ENCODE measurements at places on chromosomes 3 and 15.

GRCh38 chr15:60471314-60471713, 7.6 kb downstream of the ICE2 start:
- DNase-seq = no peak

- no peak for DNase-seq
Observed at GRCh38 chr3:65978116-65978515, 60.6 kb downstream of the MAGI1 start.

DNA sequence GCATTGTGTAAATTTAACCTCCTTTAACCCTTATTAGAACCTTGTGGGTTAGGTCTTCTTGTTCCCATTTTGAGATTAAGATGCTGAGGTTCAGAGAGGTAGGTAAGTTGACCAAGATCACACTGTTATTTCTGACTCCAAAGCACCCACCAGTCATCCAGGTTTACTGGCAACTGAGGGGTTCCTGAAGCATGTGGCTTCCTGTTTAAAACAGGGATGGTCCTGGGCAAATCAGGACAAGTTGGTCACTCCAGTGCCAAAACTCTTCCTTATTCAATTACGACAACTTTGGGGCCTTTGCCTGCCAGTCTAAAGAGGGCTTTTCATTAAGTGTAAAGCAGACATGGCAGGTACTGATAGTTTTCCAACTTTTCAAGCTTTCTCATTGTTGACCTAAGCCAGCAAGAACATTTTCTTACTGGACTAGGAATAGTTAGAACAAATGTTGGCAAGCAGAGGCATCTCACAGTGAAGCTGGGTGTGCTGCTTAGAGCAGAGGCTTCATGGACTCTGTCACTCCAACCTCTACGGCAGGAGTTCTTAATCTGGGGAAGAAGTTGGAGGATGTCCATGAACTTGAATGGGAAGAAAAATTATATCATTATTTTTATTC, 149.4 kb upstream of the ADAMTS9 start:
- DNase-seq = no peak

- DNase-seq = no peak
Observed at GRCh38 chr3:139534455-139534812, 5.1 kb downstream of the RBP1 start.

GRCh38 chr3:185858502-185859225, 33.8 kb upstream of the IGF2BP2 start:
- no peak for DNase-seq

- no peak for DNase-seq
Observed at GRCh38 chr3:20288050-20288449, 102.0 kb upstream of the SGO1 start.

DNA sequence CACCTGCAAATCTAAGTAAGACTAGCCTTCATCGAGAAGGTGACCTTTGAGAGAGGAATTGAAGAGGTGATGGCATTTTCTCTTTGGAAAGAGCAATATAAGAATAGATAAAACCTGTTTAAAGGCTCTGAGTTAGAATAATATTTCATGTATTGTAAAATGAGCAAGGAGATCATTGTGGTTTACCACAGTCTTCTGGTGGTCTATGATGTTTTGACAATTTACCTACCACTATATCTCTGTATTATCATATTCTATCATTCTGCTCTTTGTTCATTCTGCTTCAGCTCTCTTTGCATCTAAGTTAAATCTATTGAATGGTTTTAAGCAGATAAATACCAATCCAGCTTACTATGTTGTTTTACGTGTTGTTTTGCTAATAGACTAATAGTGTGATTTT, 982.3 kb downstream of the SI start:
- no peak for DNase-seq

Data from stimulated activated CD4-positive, alpha-beta T cell treated with anti-CD3 and anti-CD28 coated beads, Interleukin-1b, Interleukin-23, amount 100 ng/mL, for 1 hour (primary cell).